ENCODE measurements at places on chromosomes 2 and 18.

DNA sequence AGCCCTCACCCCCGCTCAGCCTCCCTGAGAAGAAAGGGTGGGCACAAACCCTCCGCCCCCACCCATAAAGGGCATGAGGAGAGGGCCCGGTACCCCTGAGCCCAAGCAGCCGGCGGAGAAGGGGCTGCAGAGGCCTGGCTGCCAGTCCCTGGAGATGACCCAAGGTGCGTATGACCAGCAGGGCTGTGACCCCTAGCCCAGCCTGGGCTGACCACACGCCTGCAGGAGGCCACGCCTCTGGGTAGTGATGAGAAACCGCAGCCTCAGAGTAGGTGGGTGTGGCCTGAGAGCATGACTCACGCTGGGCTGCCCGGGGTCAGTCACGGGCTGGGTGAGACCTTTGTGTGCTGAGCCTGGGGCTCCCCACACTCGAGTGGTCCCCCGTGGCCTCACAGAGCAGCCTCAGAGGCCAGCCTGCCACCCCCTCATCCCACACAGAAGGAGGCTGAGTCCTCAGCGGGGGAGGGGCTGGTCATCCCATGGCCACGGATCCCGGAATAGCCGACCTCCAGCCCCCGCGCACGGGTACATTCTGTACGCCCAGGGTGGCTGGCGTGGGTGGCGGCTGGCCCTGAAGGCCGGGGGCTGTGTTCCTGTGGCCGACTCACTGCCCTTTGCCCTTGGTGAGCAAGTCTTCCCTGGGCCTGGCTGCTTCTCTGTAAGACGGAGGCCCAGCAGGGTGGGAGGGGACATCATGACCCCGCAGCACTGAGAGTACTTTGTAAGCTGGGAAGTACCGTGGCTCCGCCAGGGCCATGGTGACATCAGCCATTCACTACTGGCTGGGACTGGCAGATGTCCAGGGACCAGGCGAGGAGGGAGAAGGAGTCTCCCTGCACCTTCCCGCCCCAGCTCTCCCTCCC is 110.8 kb upstream of the OTOS start:
- no peak for DNase-seq

GRCh38 chr2:230564805-230565779 is 147.6 kb upstream of the CAB39 start:
- no peak for DNase-seq

GRCh38 chr18:23982155-23983079 is 32.1 kb upstream of the TTC39C start:
- DNase-seq: no peak

DNA sequence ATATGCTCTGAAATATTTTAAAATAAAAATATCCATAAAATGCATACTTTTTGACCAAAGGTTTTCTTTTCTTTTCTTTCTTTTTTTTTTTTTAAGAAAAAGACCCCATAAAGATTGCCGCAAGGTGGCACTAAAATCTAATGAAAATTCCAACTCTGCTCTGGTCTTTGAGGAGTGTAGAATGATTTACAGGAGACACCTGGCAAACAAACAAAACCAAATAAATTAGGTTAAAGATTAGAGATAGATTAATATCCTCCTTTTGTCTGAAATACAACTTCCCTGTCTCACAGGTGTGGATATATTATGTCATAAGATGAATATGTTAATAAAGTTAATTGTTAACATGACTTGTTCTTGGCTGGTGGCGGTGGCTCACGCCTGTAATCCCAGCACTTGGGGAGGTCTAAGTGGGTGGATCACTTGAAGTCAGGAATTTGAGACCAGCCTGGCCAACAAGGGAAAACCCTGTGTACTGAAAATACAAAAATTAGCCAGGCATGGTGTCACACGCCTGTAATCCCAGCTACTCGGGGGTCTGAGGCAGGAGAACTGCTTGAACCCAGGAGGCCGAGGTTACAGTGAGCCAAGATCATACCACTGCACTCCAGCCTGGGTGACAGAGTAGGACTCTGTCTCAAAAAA is 3.5 kb upstream of the RHOB start:
- peak; percentile 50 for DNase-seq

DNA sequence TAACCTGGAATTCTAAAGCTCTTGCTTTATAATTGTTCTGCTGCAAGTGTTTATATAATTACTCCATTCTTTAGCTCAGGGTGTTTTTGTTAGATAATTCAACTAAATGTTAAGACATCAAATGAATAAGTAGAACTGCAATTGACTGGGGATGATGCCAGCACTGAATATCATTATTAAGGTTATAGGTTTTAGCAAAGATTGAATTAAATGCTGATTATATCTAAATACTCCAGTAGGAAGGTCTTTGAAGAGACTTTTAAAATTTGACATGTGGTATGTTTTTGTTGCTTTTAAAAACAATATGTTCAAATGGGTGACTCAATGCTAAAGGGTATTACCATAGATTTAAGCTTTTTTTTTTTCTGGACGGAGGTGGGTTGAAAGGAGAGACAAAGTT is 170.1 kb upstream of the THUMPD2 start:
- no peak for DNase-seq

- DNase-seq: peak; percentile 23
Measured at GRCh38 chr2:37585295-37585908, 86.0 kb downstream of the CDC42EP3 start.

GRCh38 chr2:181253438-181253837 is 203.7 kb upstream of the ITGA4 start:
- DNase-seq: no peak

DNA sequence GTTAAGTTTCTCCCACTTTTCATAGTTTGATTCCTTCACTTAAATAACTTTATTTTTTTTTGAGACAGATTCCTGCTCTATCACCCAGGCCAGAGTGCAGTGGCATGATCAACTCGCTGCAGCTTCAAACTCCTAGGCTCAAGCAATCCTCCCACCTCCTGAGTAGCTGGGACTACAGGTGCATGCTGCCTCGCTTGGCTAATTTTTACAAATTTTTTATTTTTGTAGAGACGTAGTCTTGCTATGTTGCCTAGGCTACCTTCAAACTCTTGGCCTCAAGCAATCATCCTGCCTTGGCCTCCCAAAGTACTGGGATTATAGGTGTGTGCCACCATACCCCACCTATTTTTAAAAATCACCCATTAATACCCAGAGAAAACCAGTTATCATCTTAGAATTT is 14.2 kb upstream of the WIPF1 start:
- no peak for DNase-seq

- no peak for DNase-seq
Measured at GRCh38 chr18:65423776-65424175, 327.0 kb upstream of the CDH7 start.

DNA sequence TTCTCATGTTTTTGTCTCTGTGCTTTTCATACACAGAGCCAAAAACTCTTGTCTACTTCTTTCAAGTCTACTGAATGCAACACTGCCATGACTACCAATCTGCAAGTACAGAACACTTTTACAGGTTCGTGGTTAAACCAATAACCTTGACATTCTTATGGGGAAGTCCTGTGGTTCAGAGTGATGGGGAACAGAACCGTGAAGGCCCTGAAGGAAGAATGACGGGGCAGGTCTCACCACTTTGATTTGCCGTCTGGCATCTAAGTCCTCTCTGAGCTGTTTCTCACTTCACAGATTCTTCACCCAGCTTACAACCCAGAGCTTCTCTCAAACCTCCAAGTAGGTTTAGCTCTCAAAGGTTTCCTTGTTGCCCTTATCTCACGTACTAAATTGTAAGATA is 117.5 kb upstream of the SNTG2 start:
- DNase-seq: no peak

DNA sequence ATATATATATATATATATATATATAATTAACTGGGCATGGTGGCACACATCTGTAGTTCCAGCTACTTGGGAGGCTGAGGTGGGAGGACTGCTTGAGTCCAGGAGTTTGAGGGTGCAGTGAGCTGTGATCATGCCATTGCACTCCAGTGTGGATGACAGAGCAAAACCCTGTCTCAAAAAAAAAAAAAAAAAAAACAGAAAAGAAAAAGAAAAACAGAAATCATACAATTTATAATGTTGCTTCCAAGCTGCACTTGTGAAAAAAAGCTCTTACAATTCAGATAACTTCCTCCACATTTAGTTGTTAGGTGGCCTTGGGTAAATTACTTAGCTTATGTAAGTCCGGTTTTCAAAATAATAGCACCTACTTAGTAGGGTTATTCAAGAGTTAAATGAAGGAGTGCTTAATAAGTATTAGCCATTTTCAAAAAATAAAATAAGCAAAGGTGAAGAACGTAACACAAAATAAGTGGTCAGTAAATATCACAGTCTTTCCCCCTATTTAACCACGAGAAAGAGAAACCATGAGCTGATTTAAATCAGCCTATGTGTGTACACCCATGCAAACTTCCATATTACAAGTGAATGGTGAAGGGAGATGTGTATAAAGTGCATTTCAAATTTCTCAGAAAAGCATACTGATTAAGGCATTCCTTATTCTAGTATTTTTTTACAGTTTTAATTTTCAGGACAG is 2.3 kb downstream of the WIPF1 start:
- peak; percentile 40 for DNase-seq

GRCh38 chr2:146366276-146366675 is 1478.6 kb upstream of the ACVR2A start:
- DNase-seq: no peak

GRCh38 chr2:30487603-30488002 is 40.6 kb downstream of the LCLAT1 start:
- DNase-seq: no peak

DNA sequence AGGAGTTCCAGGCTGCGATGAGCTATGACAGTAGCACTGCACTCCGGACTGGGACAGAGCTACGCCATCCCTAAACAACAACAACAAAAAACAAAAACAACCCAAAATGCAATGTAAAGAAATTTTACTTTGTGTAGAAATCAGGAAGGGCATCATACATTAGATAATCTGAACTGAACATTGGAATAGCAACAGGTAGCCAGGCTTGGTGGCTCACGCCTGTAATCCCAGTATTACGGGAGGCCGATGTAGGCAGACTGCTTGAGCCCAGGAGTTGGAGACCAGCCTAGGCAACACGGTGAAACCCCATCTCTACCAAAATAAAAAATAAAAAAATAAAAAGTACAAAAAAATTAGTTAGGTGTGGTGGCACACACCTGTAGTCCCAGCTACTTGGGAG is 2.1 kb upstream of the PNO1 start:
- DNase-seq: no peak

DNA sequence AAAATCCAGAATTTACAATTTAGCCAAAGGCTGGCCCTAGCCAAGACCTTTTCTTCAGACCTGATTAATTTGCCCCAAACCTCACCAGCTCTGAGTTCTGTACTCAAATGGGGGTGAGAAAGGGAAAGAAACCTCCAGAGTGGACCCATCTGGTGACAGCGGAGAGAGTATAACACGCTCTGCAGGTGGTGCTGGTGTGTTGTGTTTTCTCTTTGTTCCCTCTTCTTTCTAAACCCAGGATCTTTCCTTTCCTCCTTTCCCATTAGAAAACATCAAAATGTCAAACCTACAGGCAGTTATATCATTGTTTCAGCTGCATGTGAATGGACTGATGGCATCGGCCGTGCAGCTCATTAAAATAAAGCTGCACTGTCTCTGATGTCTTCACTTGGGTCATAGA is 253.2 kb upstream of the SP5 start:
- DNase-seq: no peak

DNA sequence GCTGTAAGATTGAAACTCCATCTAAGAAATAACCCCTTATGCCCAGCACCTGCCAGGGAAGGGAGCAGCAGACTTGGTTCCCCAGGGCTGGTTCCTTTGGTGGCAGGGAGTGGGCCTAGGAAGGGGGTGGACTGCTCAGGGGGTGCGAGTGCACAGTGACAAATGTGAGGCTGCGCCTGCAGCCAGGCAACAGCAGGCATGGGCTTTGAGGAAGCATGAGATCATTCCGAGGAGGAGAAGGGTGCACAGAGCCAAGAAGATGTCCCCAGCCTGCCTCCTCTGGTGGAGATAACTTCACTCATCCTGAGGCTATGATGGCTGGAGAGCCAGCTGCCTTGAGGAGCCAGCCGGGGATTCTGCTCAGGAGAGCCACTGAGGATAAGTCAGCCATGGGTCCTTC is 158.0 kb downstream of the CAPN13 start:
- DNase-seq: no peak

DNA sequence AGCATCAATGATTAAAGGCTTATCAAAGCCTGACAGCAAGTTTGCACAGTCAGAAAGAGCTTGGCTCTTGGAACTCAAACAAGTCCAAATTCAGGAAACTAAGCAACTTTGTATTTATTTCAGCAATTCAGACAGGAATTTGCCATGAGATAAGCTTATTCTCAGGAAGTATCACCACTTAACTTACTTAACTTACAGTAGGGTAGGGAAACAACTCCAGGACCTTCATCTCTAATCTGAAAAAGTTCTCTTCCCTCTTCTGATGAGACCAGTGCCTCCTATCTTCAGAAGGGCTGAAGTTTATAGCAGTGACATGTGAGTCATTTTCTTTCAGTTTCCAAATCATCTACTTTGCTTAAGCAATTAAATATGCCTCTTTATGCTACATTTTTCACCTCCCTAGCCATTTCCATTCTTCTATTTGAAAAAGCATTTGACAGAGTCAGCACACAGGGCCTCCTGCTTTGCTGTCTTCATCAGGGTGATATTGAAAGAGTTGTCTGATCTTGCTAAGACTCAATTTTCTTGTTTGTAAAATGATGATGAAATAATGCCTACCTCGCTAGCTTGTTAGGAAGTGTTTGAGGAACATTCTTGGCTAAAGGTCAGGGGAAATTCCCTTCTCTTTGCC is 389.5 kb downstream of the RND3 start:
- no peak for DNase-seq

- no peak for DNase-seq
Measured at GRCh38 chr2:71849111-71849510, 298.6 kb downstream of the CYP26B1 start.

- no peak for DNase-seq
Measured at GRCh38 chr2:26607698-26608097, 33.5 kb downstream of the CIB4 start.

DNA sequence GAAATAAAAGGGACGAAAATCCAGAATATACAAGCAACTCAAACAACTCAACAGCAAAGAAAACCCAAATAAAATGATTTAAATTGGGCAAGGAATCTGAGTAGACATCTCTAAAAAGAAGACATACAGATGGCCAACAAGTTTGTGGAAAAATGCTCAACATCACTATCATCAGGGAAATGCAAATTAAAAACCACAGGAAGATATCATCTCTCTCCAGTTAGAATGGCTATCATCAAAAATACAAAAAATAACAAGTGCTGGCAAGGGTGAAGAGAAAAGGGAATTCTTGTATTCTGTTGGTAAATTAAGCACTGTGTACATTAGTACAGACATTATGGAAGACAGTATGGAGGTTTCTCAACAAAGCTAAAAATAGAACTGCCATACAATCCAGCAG is 80.0 kb downstream of the RAB31 start:
- DNase-seq: no peak

DNA sequence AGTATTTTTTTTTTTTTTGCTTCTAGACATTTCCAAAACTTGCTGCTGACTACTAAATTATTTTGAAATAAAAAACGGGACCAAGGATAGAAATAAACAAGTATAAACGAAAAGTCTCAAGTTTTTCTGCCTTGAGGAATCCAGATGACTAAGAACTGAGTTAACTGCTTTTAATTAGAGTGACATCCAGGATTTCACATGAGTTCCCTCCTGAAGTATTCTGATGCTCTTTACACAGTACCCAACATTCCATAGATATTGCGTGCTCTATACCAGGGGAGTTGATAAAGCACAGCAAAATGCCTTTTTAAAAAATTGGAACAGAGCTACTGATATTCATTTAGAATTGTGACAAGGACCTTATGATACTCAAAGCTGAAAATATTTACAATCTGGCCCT is 618.0 kb downstream of the CCDC85A start:
- no peak for DNase-seq
